ENCODE measurements at places on chromosomes 2 and 18.

DNA sequence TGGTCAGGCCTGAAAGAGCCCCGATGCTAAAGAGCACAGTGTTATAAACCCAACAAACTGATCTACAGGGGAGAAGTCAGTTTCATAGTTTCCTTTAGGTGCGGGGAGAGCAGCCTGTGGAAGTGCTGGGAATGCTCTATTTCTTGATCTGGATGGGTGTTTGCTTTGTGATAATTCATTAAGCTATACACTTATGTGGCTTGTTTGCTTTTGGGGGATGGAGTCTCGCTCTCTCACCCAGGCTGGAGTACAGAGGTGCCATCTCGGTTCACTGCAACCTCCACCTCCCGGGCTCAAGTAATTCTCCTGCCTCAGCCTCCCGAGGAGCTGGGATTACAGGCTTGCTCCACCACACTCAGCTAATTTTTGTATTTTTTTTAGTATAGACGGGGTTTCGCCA is 30.1 kb upstream of the CEP68 start:
- DNase-seq = no peak

DNA sequence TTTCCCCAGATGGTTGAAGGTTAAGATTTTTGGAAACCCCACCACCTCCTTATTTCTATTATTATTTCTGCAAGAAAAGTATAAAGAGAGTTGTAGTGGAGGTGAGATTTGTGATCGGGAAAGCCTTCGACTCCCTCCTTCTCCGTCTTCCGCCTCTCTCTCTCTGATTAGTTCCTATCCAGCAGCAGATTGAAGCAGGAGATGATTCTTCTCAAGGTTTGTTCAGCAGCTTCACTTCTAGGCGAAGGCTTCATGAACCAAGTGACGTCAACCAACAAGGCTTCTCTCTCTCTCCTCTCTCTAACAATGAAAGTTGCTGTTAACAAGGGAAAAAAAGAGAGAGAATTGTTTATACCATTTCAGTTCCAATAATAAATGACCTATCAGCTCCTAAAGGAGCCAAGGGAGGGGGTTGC is at the start of gene BAZ2B:
Gene BAZ2B, minus strand, starts transcription at position 263 of the 416 bp plus-strand sequence. CDS start 137,829 bp downstream, outside the sequence.
- DNase-seq = peak; percentile 22

- DNase-seq = no peak
These were observed 486 bp upstream of the GPR39 start for GRCh38 chr2:132415915-132416722.

DNA sequence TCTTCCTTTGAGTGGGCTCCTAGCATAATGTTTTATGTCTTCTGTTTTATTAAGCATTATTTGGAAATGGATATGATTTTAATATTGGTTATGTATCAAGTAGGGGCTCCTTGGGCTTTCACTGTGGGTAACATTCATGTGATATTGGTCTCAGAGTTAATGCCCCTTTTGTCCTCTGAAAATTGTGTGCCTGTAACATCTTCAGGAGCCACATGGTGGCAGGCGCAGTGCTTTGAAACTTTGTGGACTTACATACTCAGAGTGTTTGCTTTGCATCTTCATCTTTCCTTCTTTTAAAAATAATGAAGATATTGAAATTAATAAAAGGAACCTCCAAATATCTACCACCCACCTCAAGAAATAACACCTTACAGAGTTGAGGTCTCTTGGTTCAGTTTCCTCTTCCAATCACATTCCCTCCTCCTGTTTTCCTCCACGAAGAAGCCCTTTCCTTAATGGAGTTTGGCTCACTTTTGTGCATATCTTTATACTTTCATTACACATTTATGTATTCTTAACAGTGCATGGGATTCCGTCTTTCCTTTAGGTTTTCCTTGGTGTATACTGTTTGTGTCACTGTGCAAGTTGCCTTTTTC is 73.5 kb downstream of the LIMS1 start:
- peak; percentile 73 for DNase-seq

- DNase-seq = no peak
These were observed 66.8 kb upstream of the SPRED2 start for GRCh38 chr2:65499216-65499615.

GRCh38 chr18:12460874-12461273 is 53.1 kb downstream of the PRELID3A start:
- no peak for DNase-seq

GRCh38 chr2:182672466-182673165 is 43.4 kb upstream of the DNAJC10 start:
- DNase-seq = no peak

DNA sequence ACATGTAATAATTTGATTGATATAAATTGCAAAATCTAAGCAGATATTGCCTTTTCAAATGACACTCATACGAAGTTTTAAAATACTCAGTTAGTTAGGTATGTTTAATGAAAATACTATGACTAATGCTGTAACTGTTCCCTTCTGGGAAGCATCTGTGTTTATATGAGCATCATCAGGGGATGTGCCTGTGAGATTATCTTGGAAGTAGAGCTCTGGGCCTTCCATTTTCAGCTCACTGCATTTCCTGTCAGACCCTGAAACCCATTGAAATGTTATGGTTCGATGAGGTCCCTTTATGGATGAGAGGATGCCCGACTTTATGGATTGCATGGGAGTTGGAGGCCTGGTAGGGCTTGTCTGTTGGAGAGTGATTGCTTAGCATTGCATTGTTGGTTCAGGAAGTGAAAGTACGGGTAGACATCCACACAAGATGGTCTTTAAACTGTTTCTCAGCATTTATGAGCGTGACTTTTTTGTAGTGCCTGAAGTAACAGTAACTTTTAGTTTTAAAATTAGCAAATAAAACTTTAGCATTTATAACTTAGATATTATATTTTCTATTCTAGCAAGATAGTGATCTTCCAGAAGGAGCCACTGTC is 28.7 kb downstream of the ELP2 start:
- DNase-seq = no peak

DNA sequence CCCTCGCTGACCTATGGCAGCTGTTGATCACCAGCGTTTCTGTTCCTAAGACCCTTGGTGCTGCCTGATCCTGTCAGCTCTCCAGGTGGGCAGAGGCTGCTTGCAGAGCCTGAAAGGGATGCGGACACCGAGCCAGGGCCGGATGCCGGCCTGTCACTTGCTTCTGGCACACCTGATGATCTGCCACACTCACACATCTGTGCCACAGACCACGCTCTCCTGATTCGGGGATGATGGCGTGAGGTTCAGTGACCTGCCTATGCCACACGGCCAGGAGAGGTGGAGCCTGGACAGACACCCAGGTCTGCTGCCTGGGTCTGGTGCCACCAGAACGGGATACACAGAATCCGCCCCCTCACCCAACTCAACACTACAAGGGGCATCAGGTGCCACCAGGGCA is 129.4 kb upstream of the GLI2 start:
- no peak for DNase-seq

GRCh38 chr18:79682894-79683625 is 3.5 kb downstream of the CTDP1 start:
- no peak for DNase-seq

- no peak for DNase-seq
These were observed 59.0 kb downstream of the RASGRP3 start for GRCh38 chr2:33535421-33535820.

DNA sequence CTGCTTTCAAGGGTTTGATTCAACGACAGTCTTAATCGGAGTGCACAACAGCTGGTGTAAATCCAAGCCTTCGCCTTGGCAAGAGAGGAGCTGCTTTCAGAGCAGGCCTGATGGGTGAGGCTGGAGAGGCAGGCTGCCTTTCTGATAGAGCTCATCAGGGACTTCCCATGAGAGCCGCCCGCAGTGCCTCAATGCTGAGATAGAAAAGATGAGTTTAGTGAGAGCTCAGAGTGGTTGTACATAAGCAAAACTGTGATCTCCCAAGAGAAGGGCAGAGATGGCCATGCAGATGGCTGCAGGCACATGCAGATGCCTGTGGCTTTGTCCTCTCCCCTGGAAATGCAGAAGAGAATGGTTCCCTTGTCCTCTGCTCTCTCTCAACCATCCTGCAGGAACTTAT is 122.1 kb downstream of the ARL4C start:
- no peak for DNase-seq

- DNase-seq = no peak
These were observed 143.4 kb downstream of the CYRIA start for GRCh38 chr2:16522031-16522831.

- no peak for DNase-seq
These were observed 156.4 kb downstream of the SEPTIN10 start for GRCh38 chr2:109457366-109457765.

DNA sequence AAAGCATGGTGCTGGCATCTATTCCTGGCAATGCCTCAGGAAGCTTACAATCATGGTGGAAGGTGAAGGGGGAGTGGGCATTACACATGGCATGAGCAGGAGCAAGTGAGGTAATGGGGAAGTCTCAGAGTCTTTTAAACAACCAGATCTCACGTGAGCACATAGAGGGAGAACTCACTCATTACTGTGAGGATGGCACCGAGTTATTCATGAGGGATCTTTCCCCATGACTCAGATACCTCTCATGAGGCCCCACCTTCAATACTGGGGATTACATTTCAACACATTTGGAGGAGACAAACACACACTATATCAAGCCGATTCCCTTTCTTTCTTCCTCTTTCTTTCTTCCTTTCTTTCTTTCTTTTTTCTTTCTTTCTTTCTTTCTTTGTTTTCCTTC is 47.9 kb upstream of the FANCL start:
- DNase-seq = no peak

- no peak for DNase-seq
These were observed 29.2 kb upstream of the ALLC start for GRCh38 chr2:3628800-3629199.

GRCh38 chr18:31176531-31176930 is 13.9 kb upstream of the DSC1 start:
- DNase-seq = no peak

DNA sequence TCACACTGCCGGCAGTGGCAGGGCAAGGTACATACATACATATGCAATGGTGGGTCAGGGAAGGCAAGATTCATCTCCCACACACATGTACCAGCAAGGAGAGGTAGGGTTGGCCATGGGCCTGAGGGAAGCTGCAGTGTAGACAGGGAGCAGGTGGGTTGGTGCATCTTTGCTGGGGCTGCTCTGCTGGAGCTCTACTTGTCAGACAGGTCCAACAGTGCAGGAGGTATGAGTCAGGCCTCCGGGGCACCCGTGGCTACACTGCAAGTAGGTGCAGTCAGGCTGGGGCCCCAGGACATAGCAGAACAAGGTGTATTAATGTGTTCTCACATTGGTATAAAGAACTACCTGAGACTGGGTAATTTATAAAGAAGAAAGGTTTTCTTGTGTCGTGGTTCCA is 281.1 kb upstream of the COL3A1 start:
- no peak for DNase-seq

- DNase-seq = no peak
These were observed 205.9 kb downstream of the BABAM2 start for GRCh38 chr2:28096421-28096820.

GRCh38 chr18:79945118-79946042 is 6.1 kb downstream of the SLC66A2 start:
- DNase-seq = no peak

DNA sequence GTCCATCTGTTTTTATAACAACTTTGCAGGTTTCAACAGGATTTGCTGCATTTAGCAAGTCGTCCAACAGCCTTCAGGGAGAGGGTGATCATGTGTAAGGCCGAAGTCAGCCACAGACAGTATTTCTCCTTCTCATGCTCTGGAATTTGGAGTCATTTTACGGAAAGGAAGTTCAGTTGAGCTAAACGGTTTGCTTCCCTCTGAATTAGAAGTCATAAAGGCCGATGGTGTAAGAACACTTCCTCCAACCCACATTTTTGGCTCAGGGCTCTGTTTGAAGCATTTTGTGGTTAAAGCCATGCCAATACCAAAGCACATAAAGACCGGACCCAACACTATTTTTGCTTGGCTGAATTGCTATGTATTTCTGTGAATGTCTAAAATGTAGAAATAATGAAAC is 129.5 kb downstream of the TMEM182 start:
- DNase-seq = no peak

- DNase-seq = no peak
These were observed 124.9 kb upstream of the ZNF236 start for GRCh38 chr18:76697441-76697901.

- DNase-seq = no peak
These were observed 989.7 kb upstream of the CRIM1 start for GRCh38 chr2:35365859-35366258.

DNA sequence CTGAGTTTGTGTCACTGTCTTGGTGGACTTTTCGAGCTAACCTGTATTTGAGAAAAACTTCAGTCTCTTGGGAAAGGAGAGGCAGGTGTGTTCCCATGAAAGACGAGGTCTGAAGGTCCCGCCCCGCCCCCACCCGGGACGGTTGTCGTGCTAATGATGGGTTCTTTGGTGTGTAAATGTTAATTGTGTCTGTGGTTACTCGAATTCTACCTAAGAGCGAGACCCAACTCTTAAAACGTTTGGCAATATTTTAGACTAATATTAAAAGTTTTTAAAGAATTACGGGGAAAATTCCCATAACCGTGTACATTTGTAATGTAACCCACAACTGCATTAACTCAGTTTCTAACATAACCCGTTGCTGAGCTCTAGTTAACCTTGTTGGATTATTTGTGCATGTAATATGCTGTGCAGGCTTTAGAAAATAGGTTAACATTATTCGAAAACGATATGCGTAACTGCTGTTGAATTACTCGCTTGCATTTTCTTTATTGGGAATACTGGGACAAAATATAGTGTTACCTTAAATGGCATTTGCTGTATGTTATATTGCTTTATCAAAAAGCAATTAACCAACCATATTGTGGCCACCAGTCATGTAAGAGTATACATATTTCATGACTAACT is 833 bp downstream of the EPB41L5 start:
- no peak for DNase-seq

GRCh38 chr2:128474036-128474955 is 155.6 kb upstream of the HS6ST1 start:
- DNase-seq = no peak

- no peak for DNase-seq
These were observed 177.6 kb upstream of the SLC39A10 start for GRCh38 chr2:195479407-195479806.

- peak; percentile 54 for DNase-seq
These were observed 60.1 kb downstream of the EMILIN2 start for GRCh38 chr18:2906704-2907549.

DNA sequence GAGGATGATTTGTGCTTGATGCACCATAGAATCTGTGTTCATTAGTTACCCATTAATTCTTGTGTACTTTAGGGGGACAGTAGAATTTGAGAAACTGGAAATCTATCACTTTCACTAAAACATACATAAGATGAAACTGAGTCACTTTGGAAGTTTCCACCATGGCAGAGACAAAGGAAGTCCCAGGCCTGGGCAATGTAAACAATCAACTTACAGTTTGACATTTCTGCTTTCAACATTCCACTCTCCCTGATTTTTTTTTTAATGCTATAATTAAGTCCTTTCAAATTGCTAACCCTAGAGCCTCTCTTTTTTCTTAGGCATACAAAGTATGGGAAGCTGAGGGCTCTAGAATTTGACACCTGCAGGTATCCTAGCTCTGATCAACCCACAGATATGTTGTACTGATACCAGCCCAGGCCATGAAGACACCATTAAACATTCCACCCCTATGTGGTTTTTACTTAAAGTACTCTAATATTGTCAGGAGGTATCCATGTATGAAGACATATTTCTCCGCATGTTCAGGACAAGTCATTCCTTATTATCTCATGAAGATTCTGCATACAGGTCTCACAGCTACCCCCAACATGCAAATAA is 88.5 kb upstream of the GLS start:
- DNase-seq = no peak
